ENCODE measurements at places on chromosomes 6 and 20.

DNA sequence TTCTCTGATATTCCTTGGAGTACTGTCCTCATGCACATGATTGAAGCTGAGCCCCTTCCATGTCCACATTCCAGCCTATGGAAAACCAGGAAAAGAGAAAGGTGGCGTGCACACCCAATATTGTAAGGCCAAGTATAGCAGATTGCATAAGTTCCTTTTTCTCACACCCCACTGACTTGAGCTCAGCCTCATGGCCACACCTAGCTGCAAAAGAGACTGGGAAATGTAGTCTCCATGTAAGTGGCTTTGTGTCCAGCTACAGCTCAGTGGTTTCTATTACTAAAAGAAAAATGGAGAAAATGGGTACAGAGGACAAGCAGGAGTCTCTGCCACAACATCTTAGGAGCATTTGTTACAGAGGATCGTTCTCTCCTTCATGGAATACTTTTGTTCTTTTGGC, 10.8 kb upstream of the UST start:
- no peak for DNase-seq

DNA sequence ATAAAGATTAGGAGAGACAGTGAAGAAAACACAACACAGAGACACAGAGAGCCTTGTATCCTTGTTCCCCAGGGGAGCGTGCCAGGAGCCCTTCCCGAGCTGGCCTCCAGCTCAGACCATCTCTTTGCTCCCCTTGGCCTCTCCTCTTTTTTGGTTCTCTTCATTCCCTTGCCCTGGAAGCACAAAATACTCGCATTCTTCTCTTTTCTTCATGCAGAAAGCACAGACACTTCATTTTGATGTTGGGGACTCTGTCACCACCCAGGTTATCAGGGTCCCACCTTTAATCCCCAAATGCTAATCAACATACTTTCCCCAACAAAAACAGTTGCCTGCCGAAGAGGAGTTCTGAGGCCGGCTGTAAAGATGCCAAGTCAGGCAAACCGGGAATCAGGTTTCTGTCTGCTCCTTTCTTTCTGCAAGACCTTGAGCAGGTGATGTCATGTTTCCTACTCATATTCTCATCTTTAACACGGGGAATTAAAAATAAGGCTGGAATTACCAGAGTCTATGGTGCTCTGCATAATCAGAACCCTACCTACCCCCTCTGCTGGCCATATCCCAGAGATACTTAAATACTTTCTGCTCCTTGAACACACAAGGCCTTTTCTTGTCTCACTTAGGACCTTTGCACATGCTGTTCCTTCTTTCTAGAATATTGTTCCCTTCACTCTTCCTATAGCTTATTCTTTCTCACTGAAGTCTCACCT, 21.7 kb downstream of the TGM6 start:
- DNase-seq = no peak

- DNase-seq = no peak
Observed at GRCh38 chr20:17507032-17507431, 24.1 kb downstream of the BFSP1 start.

DNA sequence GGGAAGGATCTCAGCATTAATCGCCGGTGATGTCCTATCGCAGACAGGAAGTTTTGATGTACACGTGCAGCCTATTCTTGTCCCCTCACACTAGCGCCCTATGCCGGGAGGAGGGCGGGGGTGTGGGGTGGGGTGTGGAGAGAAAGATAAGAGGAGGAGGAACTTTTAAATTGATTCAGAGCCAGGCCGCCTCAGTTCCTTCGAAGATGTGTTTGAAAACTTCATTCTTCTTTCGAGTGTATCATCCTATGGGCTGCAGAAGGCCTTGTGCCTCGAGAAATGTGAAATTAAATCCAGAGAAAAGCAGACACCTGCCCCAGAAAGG, 2.5 kb upstream of the POU3F2 start:
- no peak for DNase-seq
